ENCODE measurements at places on chromosomes 13 and 19. TPM values are rescaled to one million over a fixed set of nuclear protein-coding genes. Genes with fewer than 3 reads are reported as not detected.

Gene LYL1
- total RNA-seq: 1.7 TPM

Gene SPTBN4
- total RNA-seq: 2.4 TPM

Gene COL5A3
- not detected for total RNA-seq

Gene DPY19L3
- total RNA-seq: 12.3 TPM

Gene PRKCSH
- total RNA-seq: 85.8 TPM

Gene GPALPP1
- 22.1 TPM for total RNA-seq

Gene TYROBP
- not detected for total RNA-seq

Gene WASF3
- total RNA-seq: 3.8 TPM

Gene PSG2
- not detected for total RNA-seq

Gene EEF1AKMT1
- total RNA-seq: 8.8 TPM

Gene UBA52
- total RNA-seq: 589 TPM

Gene VSIG10L
- 1.2 TPM for total RNA-seq

Gene TICAM1
- 9.0 TPM for total RNA-seq

DNA sequence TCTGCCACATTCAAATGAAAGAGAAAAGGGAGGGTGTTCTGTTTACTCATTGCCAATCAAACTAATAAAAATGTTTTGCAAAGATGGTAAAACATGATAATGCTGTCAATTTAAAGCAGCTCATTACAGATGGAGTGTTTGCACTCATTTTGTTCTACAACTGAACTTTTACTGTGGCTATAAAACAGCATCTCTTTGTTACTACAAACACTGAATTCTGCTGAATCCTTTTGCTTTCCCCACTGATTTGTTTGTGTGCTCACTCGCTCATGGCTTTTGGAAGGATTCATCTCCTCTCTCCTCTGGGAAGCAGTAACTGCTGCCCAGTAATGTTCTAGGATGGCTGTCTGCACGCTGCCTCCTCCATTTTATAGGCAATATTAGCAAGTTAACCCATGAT, 434.5 kb downstream of the PCDH9 start:
- DNase-seq: no peak

- DNase-seq: no peak
These were observed 6.1 kb upstream of the LSM4 start for GRCh38 chr19:18329035-18329376.

- no peak for DNase-seq
These were observed 7.3 kb downstream of the TNNT1 start for GRCh38 chr19:55141696-55142095.

GRCh38 chr13:113654591-113655345, 3.2 kb downstream of the ATP4B start:
- DNase-seq: no peak

DNA sequence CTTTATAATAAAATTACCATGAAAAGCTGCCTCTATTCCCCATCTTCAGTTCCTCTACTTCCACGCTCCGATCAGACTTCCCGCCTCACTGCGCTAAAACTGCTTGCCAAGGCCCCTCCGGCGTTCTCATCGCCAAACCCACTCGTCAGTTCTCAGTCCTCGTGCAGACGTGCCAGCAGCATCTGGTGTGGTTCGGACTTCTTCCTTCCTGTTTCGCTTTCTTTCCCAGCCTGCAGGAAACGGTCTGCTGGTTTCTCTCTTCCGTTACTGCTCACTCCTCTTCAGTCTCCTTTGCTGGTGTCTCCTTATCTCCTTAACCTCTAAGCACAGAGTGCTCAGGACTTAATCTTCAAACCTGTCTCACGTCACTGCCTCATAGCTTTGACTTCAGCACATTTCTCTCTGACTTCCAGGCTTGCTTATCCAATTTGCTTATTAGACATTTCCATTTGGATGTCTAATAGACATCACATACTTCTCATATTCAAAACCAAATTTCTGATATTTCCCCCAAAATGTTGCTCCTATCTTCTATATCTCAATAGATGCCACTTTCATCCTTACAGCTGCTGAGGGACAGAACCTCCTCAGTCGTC, 40.3 kb downstream of the RCBTB2 start:
- DNase-seq: peak; percentile 40

- DNase-seq: no peak
These were observed 116.8 kb upstream of the CACNA1A start for GRCh38 chr19:13622766-13623715.

- DNase-seq: no peak
These were observed 55.3 kb downstream of the ZNF557 start for GRCh38 chr19:7124782-7125181.

DNA sequence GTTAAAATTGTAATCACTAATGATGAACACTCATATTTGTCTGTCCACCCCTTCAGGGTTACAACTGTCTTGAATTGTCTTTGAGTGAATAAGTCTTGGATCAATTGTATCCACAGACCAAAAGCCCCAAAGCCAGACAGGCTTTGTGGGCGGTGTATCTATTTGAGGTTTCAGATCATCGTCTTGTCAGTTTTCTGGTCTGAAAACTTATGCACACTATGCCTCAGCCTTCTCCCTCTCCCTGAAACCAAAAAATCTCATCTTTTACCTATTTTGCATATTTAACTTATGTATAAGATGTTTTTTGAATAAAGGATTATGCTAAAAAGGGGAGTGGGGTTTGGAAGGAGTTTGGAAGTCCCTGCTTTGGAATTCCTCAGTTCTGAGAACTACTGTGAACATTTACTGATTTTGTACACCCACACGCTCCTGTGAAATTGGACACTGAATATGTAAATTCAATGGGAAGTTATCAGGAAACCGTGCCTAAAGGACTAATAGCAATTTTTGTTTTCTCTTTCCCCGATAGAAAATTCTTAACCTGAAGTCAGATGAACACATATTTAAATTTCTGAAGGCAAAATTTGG, 52.1 kb downstream of the DPY19L3 start:
- no peak for DNase-seq

- DNase-seq: no peak
These were observed 313.3 kb downstream of the ENOX1 start for GRCh38 chr13:43473437-43473836.

GRCh38 chr19:37813340-37813739, 34.0 kb upstream of the ZNF573 start:
- no peak for DNase-seq

- DNase-seq: no peak
These were observed 122.9 kb downstream of the URI1 start for GRCh38 chr19:30064771-30065494.

GRCh38 chr13:72952529-72953141, 106.2 kb upstream of the KLF5 start:
- DNase-seq: peak; percentile 33

DNA sequence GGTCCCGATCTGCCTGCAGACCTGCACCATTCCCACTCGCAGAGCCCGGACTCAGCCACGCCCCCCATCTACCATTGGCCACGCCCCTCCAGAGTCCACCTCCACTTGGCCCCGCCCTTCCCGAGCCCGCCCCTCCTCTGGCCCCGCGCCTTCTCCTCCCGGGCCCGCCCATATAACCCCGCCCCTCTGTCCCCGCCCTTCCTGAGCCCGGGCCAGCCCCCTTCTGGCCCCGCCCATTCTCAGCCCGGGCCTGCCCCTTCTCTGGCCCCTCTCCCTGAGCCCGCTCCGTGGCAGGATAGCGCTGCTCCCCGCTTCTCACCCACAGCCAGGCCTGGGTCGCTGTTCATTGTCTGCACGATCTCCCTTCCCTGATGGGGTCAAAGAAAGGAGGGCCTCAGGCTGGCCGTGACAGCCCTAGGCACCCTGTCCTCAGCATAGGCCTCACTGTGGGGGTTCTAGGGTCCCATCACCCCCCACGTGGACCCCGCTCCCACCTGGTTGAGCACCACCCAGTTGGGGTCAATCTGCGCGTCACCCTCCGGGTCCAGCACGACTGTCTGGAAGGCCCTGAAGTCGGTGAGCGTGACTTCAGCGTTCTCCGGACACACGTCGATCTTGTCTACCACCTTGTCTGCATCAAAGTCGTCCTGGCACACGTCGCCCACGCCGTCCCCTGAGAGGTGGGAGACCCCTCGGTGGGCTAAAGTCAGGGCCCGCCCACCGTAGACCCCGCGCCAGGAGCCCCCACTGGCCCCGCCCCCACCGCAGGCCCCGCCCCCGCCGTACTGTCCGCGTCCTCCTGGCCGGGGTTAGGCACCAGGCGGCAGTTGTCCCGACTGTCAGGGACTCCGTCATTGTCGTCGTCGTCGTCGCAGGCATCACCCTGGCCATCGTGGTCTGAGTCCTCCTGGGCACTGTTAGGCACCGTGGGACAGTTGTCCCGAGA, 5.7 kb downstream of the COMP start:
- DNase-seq: no peak

GRCh38 chr13:113864273-113864890, 506 bp upstream of the GAS6 start:
- DNase-seq: no peak

- DNase-seq: no peak
These were observed 147.1 kb downstream of the URI1 start for GRCh38 chr19:30089086-30089665.

DNA sequence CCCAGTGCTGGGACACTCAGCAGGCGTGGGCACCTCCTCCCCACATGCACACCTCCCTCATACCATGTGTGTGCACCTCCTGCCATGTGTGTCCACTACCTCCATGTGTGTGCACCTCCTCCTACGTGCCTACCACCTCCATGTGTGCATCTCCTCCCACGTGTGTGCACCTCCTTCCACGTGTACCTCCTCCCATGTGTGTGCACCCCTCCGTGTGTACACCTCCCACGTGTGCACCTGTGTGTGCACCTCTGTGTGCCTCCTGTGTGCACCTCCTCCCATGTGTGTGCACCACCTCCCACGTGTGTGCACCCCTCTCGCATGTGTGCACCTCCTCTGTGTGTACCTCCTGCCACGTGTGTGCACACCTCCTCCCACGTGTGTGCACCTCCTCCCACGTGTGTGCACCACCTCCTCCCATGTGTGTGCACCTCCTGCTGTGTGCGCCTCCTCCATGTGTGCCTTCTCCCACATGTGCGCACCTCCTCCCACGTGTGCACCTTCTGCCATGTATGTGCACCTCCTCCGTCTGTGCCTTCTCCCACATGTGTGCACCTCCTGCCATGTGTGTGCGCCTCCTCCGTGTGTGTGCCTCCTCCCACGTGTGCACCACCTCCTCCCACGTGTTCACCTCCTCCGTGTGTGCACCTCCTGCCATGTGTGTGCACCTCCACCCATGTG, 6.1 kb upstream of the C13orf46 start:
- no peak for DNase-seq

DNA sequence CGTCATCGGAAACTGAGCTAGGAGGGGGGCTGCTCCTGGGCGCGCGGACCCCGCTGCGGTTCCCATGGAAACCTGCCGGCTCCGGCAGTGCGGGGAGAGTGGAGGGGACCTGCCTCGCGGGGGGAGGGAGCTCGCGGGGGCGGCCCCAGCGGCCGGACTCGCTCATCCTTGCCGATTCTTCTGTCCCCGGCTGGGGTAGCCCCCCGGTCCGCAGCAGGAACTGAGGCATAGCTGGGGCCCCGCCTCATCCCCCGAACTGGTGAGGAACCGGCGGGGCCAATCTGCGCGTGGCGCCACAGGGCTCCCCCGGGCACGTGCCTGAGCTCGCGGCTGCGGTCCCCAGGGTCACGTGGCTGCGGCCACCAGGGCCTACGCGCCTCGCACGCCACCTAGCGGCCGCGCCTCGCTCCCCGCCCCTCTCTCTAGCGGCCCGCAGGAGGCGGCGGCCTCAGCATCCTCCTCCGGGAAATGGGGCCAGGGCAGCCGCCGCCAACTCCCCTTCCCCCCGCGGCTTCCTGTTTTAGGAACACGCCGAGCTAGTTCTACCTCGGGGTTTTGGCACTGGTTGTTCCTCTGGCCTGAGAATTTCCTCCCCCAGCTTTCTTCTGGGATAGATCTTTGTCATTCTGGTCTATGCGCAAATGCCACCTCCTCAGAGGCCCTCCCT, 1.7 kb upstream of the ELAVL3 start:
- no peak for DNase-seq

- DNase-seq: no peak
These were observed 148.1 kb upstream of the ZNF536 start for GRCh38 chr19:30223866-30224688.

GRCh38 chr19:54873990-54874389, at the start of gene FCAR:
Gene FCAR (plus strand): TSS chr19:54874235. CDS start chr19:54874290, 55 bp downstream.
- no peak for DNase-seq

- DNase-seq: no peak
These were observed at the start of gene CBARP for GRCh38 chr19:1237754-1238368. Gene CBARP (minus strand): TSS chr19:1238005. CDS start chr19:1236100, 1,905 bp downstream.

DNA sequence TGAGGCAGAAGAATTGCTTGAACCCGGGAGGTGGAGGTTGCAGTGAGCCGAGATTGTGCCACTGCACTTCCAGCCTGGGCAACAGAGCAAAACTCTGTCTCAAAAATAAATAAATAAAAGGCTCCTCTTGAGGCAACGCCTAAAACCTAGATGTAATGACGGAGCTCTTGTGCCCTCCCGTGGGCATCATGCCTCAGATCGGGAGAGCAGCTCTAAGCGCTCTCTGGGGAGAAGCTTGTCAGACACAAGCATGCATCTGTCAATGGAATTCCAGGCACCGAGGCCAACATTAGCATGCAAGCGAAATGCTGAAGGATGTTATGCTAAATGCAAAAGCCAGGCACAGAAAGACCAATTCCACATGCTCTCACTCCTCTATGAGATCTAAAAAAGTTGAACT, 45.6 kb upstream of the MRI1 start:
- DNase-seq: peak; percentile 66

GRCh38 chr13:36685927-36686326, 12.1 kb downstream of the SERTM1 start:
- peak; percentile 61 for DNase-seq

DNA sequence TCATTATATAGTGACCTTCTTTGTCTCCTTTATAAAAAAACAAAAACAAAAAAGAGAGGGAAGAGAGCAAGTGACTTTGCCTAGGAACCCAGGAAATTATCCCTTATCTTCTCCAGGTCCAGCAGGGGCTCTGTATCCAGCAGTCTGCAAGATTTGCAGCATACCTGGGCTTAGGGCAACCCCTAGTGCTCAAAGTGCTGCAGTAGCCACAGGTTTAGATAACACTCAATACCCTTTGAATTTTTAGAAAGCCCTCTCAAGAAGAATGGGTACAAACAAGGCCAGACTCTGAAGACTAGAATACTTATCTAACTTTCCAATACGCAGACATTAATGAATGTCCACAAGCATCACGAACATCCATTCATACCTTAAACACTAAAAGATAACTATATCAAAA, 43.2 kb downstream of the CCNA1 start:
- peak; percentile 36 for DNase-seq
